ENCODE measurements at places on chromosomes 4 and X. TPM values are rescaled to one million over a fixed set of nuclear protein-coding genes. Genes with fewer than 3 reads are reported as not detected.

SLC16A2 gene
- total RNA-seq: 1.0 TPM

PRDM8 gene
- total RNA-seq: 2.1 TPM

DNA sequence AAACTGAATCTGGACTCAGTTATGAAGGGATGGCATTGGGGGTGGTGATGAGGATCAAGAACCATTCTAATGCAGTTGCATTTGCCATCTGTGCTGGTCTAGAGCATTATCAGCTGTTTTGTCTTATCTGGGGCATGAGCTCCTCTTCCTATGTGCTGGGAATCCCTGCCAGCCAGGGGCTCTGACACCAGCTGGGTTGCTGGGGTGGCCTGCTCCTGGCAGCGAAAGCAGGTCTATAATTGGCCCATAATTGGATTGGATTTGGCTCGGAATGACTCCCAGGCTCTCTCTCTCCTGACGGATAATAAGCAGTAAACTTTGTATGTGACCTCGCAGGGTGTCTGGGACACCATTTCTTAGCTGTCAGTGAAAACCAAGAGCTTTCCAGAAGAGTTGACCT is 34.1 kb downstream of the SMPX start:
- DNase-seq: no peak

DNA sequence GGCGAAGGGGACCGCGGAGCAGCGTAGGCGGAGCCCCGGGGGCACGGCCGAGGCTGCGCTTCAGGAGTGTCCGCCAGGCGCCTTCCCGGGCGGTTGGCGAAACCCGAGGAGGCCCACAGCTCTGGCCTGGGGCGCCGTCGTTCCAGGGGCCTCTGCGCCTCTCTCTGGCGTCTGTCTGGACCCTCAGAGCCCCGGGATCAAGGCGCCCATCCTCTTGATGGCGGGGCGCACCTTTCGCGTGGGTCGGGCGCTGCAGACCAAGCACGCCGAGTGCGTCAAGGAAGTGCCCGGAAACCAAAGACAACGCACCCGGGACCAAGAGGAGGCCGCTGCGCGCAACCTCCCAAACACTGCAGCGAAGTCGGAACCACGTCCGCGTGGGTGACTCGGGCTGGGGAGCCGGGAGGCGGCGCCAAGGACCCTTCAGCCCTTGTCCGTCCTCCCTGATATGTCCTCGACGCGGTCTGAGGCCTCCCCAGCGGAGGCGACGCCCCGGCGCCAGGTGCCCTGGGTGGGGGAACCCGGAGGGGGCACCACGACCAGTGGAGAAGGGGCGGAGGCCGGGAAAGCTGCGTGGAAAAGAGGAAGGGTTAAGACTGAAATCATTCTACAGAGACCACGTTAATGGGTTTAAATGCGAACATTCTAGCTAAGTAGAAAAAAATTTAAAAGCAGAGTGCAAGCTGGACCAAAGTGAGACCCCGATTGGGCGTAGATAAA is 9.9 kb downstream of the HMX1 start:
- no peak for DNase-seq

NUP62CL gene
- not detected for total RNA-seq

DNA sequence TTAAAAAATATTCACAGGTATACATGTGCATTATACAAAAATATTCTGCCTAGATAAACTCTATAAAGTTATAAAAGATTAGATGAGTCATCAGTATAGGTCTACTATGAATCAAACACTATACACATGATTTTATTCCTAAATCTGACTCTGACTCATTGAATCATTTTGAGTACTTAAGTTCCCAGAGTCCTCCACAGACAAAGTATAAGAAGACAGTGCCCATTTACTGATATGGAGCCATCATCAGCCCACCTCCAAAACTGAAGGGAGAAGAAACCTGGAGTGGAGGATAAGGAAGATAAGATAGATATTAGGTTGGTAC is 28.7 kb upstream of the ANTXR2 start:
- DNase-seq: peak; percentile 41

SLC6A14 gene
- not detected for total RNA-seq

- DNase-seq: no peak
Measured at GRCh38 chr4:20268028-20268427, 16.3 kb downstream of the SLIT2 start.

RAB40AL gene
- total RNA-seq: 0.38 TPM

TLL1 gene
- 31.0 TPM for total RNA-seq

- DNase-seq: no peak
Measured at GRCh38 chr4:133513901-133514300, 364.8 kb downstream of the PCDH10 start.

BEX5 gene
- total RNA-seq: 0.90 TPM
